ENCODE measurements at places on chromosomes 5 and 9.
A peak's percentile ranks its signal among the peaks of the same experiment; 100 is the strongest.

DNA sequence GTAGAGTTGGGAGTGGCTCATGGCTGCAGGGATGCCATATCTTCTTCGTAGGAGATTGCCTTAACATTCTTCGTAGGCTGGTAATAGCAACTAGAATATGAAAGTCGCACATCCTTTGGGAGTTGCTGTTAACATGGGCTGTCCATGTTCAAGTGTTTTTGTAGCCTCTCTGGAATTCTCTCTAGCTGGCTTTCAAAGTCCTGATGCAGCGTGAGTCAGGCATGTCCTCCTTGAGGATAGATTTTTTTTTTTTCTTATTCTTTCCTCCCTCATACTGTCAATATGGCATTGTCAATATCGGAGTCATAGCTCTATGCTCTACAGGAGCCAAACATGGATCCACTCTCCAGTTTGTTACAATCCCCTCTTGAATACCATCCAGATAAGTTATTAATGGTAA lies 494.8 kb upstream of the WWC1 start:
- no peak for DNase-seq

- no peak for DNase-seq
Measured at GRCh38 chr9:134293611-134294152, 32.6 kb upstream of the RXRA start.

GRCh38 chr5:115343855-115344254 lies 47.4 kb upstream of the CCDC112 start:
- no peak for DNase-seq

- no peak for DNase-seq
Measured at GRCh38 chr5:80714570-80715298, 60.0 kb upstream of the DHFR start.

GRCh38 chr5:77066823-77067442 lies 20.2 kb downstream of the ZBED3 start:
- DNase-seq = no peak

DNA sequence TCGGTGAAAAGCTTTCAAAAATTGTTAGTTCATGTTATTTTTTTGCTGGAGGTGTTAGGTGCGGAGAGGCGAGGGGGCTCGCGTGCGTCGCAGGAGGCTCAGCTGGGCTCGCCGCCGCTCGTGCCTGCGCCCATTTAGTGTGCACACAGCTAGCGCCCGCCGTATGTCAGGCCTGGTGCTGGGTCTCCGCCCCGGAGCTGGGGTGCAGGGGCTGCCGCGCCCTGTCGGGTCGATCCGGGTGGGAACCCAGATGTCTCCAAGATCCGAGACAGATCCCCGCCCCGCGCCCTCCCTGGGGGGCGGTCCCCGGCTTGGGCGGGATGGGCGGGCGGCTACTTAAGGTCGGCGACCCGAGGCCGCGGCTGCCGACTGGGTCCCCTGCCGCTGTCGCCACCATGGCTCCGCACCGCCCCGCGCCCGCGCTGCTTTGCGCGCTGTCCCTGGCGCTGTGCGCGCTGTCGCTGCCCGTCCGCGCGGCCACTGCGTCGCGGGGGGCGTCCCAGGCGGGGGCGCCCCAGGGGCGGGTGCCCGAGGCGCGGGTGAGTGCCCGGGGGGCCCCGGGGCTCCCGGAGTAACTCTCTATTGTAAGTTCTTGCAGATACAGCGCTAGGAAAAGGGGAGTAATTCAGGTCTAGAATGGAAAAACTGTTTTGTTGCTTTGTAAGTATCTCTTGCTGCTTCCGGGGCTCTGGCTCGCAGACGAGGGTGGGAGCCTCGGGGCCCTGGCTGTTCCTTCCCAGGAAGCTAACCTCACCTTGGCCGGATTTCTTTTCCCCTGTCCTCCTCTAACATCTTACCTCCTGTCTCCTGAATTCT lies 31.7 kb downstream of the GSN start:
- peak; percentile 47 for DNase-seq

- DNase-seq = no peak
Measured at GRCh38 chr5:141431286-141431685, 979 bp downstream of the PCDHGA12 start.

GRCh38 chr5:98898743-98899142 lies 30.1 kb downstream of the CHD1 start:
- no peak for DNase-seq

DNA sequence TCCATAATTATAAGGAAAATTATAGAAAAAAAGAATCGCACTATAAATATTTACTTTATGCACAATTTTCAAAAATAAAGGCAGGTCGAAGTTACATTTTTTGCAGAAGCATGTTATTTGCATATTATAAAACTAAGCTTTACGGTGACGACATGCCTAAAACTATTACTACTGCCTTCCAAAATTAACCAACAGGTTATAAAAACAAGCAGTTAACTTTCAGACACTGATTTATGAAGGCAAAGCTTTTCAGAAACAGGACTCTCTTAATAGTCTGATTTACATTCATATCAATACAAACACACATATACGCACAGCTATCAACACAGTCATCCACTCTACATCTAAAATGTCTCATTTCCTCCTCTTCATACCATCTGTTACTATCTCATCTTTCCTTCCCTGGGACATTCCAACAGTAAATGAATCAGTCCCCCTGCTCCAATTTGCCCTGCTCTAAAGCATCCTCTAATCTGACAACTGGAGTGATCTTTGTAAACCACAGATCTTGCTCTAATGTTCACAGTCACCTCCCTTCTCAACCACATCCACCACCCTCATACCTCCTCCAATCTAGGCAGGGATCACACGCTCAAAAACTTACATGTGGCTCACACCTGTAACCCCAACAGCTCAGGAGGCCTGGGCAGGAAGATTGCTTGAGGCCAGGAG lies 21.6 kb downstream of the FBXW11 start:
- DNase-seq = no peak

DNA sequence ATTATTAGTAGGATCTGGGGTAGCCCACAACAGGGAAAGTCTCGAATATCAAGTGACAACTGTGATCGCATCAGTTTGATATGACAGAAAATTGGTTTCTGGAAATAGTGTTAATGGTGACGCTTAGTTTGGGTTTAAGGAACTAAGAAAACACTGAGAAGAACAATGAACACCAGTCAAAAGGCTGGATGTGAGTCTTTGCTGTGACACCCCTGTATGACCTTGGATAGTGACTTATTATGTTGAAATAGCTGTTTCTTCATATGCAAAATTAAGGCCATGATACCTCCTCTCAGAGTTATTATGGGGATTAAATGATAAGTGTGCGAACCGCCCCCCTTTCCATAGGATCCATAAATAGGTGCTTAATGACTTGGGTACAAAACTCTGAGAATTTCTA lies 926 bp downstream of the DNAJC25 start:
- no peak for DNase-seq

- DNase-seq = no peak
Measured at GRCh38 chr5:159091065-159091464, 8.7 kb downstream of the EBF1 start.

GRCh38 chr5:74631081-74631953 lies 9.2 kb downstream of the ENC1 start:
- no peak for DNase-seq

GRCh38 chr9:137721899-137722298 lies 103.1 kb downstream of the EHMT1 start:
- DNase-seq = no peak

- no peak for DNase-seq
Measured at GRCh38 chr5:103101079-103101750, 18.7 kb downstream of the GIN1 start.

GRCh38 chr5:118561235-118561634 lies 427.1 kb downstream of the DTWD2 start:
- DNase-seq = no peak

GRCh38 chr5:38284384-38284783 lies 26.0 kb downstream of the EGFLAM start:
- no peak for DNase-seq

- no peak for DNase-seq
Measured at GRCh38 chr5:14316471-14316870, 173.3 kb downstream of the TRIO start.

DNA sequence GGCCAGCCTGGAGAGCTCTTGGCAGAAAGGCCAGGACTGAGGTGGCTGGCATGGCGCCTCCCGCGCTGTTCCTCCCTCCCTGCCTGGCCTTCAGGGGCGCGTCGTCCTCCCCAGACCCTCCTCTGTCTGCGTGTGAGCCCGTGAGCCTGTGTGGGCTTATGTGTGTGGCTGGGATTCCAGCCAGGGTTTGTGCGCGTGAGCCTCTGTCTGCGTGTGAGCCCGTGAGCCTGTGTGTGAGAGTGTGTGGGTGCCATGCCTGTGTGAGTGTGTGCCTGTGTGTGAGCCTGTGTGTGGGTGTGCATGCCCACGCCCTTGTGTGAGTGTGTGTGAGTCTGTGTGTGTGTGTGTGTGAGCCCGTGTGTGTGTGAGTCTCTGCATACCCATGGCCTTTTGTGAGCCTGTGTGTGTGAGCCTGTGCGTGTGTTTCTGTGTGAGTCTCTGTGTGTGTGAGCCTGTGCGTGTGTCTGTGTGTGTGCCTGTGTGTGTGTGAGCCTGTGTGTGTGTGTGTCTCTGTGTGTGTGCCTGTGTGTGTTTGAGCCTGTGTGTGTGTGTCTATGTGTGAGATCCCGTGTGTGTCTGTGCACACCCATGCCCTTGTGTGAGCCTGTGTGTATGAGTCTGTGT lies 13.0 kb downstream of the RXRA start:
- no peak for DNase-seq

- no peak for DNase-seq
Measured at GRCh38 chr5:42984307-42984706, 55.8 kb downstream of the ANXA2R start.

GRCh38 chr5:83645936-83646335 lies 74.7 kb downstream of the HAPLN1 start:
- DNase-seq = no peak

- DNase-seq = no peak
Measured at GRCh38 chr5:68646144-68646543, 430.6 kb downstream of the PIK3R1 start.

DNA sequence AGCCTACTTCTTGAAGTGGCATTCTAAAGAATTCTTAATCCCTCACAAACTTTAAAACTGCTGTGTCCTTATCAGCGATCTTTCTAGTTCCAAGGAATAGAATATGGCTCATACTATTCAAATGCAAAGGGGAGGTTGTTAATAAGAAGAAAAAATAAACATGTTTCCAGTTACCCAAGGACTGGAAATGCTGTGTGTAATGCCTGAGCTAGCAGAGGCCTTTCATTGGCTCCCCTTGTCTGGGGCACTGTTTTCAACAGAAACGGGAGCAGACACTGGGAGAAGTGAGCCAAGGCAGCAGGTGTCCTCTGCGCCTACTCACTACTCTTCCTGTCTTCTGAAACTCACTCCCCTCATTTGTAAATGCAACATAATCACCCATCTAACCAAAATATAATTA lies 253.0 kb downstream of the MARCHF11 start:
- no peak for DNase-seq

DNA sequence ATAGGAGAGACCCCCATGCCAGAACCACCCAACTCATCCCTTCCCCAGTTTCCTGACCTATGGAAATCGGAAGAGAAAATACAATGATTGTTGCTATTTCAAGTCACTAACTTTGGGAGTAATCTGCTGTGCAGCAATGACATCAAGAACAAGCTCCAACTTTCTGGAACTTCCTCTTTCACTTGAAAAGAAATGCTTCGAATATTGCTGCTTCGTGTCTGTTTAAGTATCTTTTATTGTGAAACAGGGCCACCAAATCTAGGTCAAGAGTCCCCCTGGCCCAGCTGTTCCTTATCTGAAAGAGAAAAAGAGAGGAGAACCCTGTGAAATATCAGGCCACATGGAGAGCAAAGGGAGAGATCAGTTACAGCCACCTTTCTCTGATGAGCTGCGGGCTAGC lies 59.4 kb upstream of the DNAH5 start:
- DNase-seq = no peak

Measured in midbrain (tissue), 1 donor.